HFF-Myc (cell line): ENCODE measurements at places on chromosomes 3 and 15.
A peak's percentile ranks its signal among the peaks of the same experiment; 100 is the strongest.

DNA sequence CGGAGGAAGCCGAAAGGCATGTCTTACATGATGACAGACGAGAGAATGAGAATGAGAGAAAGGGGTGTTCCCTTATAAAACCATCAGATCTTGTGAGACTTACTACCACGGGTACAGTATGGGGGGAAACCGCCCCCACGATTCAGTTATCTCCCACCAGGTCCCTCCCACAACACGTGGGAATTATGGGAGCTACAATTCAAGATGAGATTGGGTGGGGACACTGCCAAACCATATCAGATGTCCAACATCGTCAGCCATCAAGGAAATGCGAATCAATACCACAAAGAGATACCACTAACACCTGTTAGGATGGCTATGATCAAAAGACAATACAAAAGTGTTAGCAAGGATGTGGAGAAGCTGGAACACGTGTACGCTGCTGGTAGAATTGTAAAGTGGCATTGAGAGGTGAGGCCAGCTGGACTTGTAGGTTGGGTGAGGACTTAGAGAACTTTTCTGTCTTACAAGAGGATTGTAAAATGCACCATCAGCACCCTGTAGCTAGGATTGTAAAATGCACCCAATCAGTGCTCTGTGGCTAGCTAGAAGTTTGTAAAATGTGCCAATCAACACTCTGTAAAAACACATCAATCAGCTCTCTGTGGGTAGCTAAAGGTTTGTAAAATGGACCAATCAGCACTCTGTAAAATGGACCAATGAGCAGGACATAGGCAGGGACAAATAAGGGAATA is 37.5 kb downstream of the VGLL4 start:
- DNase-seq = no peak

- no peak for DNase-seq
These were observed 167.3 kb downstream of the SQOR start for GRCh38 chr15:45802140-45802539.

DNA sequence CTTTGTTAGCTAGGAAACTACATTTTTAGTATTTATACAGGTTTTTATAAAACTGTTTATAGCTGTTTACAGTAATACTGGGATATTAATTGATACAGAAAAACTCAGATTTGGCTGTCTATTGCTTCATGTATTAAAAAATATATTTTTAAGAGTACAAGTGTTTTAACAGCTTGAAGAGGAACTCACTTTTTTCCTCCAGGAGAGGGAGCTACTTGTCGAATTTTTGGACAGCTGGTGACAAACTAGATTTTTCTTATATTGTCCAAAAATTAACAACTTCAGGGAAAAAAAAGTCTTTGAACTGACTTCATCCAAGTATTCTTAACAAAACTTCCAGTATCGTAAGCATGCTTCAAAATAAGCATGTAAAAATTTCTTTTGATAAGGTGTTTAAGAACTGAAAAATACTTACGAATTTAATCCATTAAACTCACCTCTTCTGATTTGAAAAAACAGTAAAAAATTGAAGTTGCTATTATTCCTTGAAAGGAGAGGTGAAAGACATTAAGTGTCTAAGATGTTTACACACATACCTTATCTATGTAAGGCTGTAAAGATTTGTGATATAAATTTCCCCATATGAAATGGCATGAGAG is 4.0 kb downstream of the DIPK2A start:
- no peak for DNase-seq

DNA sequence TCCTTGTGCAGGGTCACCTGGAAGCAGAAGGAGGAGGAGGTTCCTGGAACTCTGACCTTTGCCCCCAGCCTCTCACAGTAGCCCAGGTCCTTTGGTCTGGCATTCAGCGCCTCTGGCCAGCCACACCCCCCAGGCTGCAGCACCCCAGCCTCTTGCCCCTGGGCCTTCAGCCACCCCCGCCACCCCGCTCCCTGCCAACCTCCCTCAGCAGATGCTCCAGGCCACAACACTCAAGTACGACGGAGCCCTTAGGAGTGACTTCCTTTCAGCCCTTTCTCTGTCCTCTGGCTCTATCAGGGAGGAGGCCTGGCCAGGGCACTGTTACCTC is 45.2 kb downstream of the GRIP2 start:
- no peak for DNase-seq

DNA sequence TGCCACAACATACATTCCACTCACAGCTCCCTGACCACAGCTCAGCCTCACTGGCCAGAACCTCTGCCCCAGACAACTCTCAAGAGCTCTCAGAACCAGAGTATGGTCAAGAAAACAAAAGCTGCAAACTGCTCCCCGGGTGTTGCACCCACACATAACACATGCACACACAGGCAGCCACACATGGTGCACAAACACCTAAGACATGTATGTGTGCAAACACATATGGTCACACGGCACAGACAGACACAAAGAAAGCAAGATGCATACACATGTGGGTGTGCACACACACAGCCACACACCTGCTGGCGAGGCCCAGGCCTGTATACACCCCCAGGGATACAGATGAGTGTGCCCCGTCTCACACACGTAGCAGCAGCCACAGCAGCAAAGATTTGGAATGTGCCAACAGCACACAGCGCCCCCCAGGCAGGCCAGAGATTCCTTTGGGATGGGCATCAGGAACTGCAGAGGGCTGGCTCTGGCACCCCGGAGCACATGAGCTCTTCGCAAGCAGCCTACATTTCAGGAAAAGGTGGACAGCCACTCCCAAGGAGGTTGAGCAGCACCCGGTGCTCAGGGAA is 6.6 kb downstream of the KLF15 start:
- DNase-seq = no peak

DNA sequence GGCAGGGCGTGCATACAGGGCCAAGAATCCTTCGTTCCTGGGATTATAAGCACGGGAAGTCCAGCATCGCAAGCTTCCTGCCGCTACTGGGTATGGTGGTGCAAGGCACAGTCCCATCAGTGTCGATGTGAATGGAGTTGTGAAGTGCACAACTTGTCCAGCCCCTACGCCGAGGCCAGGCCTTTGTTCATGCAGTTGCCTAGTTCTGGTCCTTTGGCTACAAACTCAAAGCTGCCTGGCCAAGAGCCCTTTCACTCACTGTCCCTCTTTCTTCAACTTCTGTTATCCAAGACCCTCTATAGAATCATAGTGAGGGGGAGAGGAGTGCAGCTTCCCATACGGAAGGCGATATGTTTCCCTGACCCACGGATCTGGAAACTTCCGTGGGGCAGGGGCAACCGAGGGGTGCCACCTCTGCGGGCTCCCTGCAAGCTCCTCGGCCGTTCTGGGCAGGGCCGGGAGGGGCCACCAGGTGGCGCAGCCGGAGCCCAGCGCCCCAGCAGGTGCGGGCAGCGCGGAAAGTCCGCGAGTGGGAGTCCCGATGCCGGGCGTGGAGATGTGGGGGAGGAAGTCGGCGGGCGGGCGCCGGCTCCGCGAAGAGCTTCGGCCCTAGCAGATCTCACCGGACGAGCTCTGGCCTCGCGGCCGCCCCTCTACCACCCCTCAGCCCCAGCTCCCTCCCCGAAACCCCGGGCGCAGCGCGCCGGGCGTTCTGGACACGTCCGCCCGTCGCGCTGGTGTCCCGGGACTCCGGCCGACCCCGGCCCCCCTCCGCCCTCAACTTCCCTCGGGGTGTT is 693 bp downstream of the RASGRP1 start:
- no peak for DNase-seq

DNA sequence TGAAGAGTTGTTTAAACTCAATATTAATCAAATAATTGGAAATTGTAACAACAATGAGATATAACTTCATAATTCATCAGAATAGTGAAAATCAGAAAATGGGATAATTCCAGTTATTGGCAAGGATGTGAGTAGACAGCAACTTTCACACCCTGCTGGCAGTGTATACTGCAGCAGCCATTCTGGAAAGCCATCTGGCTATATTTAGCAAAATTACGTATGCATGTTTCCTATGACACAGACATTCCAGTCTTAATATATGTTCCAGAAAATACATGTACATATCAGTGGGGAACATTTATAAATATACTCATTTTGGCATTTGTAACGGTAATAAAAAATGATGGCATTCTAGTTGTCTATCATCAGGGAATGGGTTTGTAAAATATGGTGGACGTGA is 564.1 kb downstream of the GBE1 start:
- DNase-seq = no peak

DNA sequence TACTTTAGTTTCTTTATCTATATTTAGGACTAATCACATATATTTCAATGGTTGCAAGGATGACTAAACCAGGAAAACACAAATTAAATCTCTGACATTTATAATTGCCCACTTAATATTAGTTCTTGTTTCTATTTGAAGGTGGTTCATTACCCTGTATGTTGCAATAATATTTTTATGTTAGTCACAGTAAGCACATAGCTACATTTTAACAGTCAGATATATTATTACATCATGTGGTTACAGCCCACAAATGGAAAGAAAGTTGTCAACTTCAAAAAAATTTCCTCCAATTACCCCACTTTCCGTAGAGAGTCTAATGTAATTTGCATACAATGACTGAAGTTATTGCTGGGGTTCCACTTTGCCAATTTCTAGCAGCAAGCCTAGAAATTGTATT is 114.6 kb downstream of the TUSC7 start:
- no peak for DNase-seq

- no peak for DNase-seq
These were observed 212.2 kb upstream of the GOLIM4 start for GRCh38 chr3:168307893-168308292.

- DNase-seq = no peak
These were observed 829.3 kb upstream of the CFAP20DC start for GRCh38 chr3:59879031-59879581.

DNA sequence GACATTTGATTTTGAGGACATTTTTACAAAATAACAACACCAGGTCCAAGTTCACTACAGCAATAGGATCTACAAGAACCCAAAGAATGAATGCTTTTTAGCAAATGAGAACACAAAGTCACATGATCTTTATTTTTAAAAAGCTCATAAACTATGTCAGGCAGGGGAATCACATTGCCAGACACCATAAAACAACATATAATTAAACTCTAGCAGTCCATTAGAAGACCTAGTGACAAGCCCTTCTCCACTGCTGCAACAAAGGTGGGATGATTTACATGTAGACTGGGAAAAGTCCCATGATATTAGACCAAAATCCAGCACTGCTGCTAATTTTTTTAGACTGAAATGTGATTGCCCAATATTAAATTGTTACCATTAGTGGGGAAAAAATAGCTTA is 92.6 kb downstream of the FHIT start:
- no peak for DNase-seq

GRCh38 chr3:17076940-17077605 is 192.3 kb downstream of the PLCL2 start:
- DNase-seq = no peak

DNA sequence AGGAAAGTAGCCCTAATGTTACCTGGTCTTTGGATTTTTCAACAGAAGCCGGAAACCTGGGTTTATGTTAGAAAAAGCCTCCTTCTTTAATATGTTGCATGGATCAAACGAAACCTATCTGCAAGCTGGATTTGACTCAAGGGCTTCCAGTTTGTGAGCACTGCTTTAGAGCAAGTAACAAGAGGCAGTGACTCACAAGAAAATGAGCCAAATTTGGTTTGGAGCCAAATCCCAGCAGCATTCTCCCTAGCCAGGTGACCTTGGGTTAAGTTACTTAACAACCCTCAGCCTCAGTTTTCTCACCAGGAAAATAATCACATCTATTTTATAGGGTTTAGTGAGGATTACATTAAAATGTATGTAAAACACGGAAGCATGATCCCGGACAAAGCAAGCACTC is 215.2 kb upstream of the PRICKLE2 start:
- peak; percentile 44 for DNase-seq

- no peak for DNase-seq
These were observed 250.1 kb upstream of the LYSMD4 start for GRCh38 chr15:99983171-99983885.

- DNase-seq = no peak
These were observed 18.5 kb downstream of the RPL32 start for GRCh38 chr3:12822725-12823373.

GRCh38 chr15:67937153-67937761 is 97.4 kb upstream of the RNU6-1 start:
- DNase-seq = no peak

GRCh38 chr15:40803688-40804087 is 3.2 kb upstream of the ZFYVE19 start:
- no peak for DNase-seq

DNA sequence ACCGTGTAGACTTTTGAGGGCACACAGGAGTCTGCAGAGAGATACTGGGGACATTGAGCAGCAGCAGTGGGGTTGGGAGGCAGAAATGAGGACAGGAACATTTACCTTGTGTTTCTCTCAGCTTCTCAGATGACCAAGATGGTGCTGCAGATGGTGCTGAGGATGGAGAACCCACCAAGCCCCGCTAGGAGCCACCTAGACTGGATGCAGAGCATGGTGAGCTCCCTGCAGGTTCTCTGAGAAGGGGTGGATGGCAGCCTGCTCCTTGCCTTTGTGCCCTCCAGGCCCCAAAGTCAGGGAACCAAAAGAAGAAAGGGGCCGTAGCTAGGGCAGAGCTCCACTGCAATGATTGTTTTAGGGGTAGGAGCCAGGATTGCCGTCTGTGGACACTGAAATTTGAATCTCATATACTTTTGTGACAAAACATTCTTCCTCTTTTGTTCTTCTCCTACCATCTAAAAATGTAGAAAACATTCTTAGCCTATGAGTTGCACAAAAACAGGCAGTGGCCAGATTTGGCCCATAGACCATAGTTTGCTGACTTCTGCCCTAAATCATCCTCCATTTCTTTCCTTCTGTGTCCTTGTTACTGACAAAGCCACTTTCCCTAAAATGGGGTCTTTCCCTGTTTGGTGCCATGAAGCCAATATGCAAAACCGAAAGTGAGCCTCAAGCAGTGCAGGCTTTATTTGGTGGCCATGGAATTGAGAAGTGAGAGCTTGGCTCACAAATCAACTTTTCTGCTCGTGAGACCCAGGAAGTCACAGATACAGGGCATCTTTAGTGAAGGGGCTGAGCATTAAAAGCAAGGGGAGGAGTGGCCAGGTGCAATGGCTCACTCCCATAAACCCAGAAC is 11.9 kb upstream of the MUC20 start:
- no peak for DNase-seq

GRCh38 chr3:83039422-83039821 is 1278.0 kb upstream of the GBE1 start:
- DNase-seq = no peak

DNA sequence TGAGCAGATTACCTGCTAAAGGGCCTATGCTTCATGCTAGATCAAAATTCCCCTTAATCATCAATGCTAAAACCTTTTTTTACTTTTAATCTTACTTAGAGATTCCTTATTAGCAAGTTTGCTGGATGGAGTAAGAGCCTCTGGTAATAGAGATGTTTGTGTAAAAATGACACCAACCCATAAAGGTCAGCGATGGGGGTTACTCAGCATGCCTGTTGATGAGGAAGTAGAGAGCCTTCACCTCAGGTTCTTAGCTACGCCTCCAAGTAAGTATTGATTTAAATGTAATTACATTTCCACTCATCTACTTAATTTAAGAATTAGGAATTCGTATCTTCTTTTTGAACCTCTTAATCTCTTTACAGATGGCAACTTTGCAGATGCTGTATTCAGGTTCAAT is 38.8 kb downstream of the DNAJC13 start:
- no peak for DNase-seq

- DNase-seq = no peak
These were observed 408.6 kb upstream of the RARB start for GRCh38 chr3:25019506-25019905.
